T-helper 2 cell treated with Interferon-gamma antibody and Interleukin-4, amounts not matched to agents 5 μg/mL and 100 μg/mL, for 36 hours (primary cell): ENCODE measurements at places on chromosomes 16 and 17.

DNA sequence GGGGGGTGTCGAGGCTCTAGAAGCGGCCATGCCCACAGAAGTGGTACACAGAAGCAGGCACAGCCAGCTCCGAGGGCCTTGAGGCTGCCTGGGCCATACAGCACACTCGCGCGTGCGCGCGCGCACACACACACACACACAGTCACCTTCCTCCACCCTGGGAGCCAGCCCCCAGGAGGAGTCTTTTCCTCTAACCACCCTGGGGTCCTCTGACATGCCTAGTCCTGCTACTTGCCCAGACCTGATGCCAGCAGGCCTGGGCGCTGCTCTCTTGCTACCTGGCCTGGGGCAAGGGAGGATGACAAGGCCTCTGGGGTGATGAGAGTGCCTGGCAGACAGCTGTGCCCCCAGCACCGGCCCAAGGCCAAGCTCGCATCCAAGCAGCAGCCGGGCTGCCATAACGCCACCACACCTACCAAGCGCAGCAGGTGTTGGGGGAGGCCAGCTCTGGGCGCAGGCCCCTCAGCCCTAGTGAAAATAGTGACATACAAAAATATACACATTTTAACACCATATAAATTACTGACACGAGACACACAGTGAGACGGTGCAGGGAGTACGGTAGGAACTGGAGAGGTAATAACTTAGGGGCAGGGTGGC lies 41.1 kb downstream of the TSC2 start:
- DNase-seq = no peak

GRCh38 chr17:64236827-64237403 lies 26.1 kb downstream of the TEX2 start:
- no peak for DNase-seq

- DNase-seq = no peak
These were observed 84.9 kb upstream of the SDK2 start for GRCh38 chr17:73729101-73729500.

DNA sequence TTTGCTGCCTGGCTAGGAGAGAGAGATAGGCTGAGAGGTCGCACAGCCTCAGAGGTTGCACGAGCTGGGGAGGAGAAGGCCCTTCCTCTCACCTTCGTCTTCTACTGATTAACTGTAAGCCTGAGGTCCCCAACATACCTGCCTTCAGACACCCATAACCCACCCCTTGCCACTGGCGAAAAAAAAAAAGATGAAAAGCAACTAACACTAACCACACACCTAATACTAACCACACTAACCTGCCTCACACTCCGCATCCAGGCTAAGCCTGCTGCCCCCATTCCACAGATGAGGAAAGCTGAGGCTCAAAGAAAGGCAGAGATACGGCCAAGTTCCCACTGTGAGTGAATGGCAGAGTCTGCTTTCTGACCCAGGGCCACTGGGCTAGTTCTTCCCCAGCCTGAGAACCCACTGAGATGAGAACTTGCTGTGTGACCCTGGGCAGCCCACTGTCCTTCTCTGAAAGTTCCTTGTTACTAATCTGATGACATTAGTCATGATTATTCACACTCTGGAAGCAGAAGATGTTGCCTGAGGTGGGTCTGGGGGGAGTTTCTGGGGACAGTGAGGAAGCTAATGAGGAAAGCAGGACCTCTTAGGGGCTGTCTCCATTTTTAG lies 4.6 kb downstream of the IL21R start:
- DNase-seq = no peak

DNA sequence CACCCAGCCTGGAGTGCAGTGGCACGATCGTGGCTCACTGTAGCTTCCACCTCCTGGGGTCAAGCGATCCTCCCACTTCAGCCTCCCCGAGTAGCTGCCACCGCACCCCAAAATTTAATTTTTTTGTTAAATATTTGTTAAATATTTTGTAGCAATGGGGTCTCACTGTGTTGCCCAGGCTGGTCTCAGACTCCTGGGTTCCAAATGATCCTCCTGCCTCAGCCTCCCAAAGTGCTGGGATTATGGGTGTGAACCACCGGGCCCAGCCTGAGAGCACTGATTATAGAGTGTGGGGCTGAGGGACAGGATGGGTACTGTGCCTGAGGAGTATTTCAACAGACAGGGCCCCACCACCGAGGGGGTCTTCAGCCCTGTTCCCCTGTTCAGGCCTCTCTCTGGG lies 35.6 kb downstream of the TPSG1 start:
- no peak for DNase-seq

- no peak for DNase-seq
These were observed 18.6 kb downstream of the MAP2K6 start for GRCh38 chr17:69433093-69433492.

GRCh38 chr17:48113201-48113676 lies 5.7 kb downstream of the SNX11 start:
- peak; percentile 26 for DNase-seq

DNA sequence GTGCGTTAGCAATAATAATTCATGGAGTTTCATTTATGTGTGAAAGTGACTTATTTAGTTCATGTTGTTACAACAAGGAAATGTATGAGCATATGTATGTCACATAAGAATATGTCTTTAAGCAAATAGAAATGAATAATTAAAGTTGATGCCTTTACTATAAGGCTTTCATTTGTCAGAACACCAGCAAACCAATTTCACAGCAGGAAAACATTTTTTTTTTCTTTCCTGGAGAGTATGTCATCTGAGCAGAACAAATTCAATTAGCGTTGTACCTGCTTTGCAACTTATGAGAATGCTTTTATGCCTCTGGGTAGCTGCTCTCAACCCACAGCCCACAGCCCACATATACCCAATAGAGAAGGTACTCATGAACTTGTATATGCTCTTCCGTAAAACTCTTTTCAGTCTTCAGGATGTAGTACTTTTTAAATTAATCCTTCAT lies 26.3 kb upstream of the APOH start:
- no peak for DNase-seq

- no peak for DNase-seq
These were observed 1.5 kb upstream of the BAIAP3 start for GRCh38 chr16:1331712-1332617.

- DNase-seq = no peak
These were observed 88.2 kb downstream of the STX8 start for GRCh38 chr17:9487406-9487805.

DNA sequence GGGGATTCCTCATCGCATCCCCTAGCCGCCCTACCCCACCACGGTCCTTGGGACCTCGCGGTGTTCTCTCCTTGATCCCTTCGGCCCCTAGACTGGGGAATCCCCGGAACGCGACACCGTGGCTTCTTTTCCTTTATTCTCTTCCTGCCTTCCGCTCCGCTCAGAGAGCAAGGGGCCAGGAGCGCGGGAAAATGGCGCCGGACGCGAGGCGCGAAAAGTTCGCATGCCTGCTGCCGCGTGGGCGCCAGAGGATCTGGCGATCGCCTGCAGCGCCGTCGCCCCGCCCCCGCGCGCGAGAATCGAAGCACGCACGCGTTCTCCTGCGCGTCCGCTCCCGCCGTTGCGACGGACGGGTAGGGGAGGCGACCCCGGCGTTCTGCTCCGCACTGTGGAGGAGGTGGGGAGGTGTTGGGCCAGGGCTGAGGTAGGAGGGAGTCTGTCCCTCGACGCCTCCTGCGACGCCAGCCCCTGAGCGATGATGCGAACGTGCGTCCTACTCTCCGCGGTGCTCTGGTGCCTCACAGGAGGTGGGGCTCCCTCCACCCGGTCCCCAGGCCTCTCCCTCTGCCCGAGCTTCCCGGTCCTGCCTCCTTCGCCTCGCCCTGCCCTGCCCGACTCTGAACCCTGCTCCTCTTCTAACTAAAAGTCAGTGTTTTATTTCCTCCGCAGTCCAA lies at the start of gene ZPBP2:
Gene ZPBP2, plus strand, starts transcription at position 323 of the 674 bp plus-strand sequence. Its CDS starts 153 bp downstream, at position 476.
- DNase-seq = peak; percentile 25

GRCh38 chr16:58425756-58426494 lies 33.7 kb downstream of the GINS3 start:
- peak; percentile 32 for DNase-seq

DNA sequence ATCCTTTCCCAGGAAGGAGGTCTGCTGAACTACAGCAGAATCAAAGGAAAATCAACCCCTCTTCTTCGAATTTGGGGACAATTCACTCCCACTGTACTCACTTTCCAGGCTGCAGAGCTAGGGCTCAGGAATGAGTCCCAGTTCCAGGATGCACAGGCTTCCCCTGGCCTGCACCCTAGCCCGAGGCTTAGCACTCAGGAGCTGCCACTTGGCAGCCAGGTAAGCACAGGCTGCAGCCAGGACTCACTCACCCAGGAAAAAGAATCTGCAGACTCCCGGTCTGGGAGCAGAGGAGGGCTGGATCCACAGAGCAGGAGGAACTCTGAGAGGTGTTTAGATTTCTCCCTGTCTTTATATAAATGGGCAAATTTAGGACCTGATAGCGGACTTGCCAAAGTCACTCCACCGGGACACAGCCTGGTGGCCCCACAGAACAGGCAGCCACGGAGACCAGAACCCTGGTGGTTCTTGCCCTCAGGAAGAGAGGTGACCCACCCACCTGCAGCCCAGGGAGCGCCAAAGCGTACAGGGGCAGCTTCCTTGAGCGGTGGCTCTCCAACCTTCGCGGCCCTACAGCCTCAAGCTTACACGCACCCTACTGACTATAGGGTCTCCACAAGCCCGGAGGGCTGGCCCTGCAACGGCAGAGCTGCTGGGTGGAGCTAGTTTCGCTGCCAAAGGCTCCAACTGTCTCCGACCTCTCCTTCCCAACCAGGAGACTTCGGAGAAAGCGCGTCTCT lies 4.8 kb downstream of the CBLN1 start:
- no peak for DNase-seq

DNA sequence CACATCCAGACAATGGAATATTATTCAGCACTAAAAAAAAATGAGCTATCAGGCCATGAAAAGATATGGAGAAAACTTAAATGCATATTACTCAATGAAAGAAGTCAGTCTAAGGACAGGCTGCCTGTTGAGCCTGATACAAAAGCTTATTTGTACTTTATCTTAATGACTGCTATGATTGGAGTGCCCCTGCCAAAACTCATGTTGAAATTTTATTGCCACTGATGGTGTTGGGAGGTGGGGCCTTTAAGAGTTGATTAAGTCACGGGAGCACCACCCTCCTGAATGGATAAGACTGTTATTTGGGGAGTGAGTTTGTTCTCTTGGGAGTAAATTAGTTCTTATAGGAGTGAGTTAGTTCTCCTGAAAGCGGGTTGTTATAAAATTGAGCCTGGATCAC lies 9.9 kb downstream of the C17orf67 start:
- no peak for DNase-seq

DNA sequence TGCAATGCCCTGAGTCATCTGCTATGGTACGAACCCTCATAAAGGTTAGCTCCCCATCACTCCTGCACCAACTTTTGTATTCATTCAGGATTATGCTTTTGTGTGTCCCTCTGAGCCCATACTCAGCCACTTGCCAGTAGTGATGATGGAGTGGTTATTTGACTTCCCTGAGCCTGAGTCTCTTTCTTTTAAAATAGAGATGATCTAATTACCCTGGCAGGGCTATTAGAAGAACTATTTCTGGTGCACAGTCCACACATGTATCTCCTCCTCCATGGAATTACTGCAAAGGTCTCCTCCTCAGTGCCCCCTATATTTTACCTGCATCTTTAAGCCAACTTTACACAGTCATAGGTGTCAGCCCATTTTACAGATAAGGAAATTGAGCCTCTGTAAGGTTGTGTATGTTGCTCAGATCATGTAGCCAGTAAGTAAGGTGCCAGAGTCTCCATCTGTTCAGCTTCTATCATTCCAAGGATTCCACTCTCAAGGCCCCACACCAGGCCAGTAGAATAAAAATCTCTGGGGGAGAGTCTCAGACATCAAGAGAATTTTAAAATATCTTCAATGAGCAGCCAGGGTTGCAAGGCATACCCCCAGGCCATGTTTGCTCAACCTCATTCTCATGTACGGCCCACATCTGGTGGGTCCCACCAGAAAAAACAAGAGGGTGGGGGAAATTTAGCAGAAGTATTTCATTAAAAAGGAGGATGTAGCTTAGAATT lies 333.7 kb upstream of the HSBP1 start:
- no peak for DNase-seq

GRCh38 chr16:3880623-3881498 lies at the start of gene CREBBP:
CREBBP (minus strand) TSS chr16:3880713; CDS start chr16:3879916, 797 bp downstream.
- DNase-seq = peak; percentile 88

GRCh38 chr16:68936736-68937631 lies 93.7 kb downstream of the TANGO6 start:
- no peak for DNase-seq

DNA sequence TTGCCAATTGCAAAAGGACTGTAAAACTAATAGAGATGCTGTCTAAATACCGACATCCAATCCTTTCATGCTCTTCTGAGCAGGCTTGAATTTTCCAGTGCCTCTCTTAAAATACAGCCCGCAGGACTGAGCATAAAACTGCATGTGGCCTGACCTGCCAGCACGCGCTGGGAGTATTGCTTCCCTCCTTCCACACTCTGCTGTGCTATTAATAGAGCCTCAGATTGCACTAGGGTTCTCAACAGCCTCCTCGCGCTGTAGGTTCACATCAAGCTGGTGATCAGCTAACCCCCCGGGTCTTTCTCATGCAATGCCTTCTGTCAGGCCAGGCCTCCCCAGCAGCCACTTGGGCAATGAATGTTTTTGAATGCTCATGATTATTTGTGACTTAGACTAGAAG lies 14.2 kb upstream of the MSI2 start:
- no peak for DNase-seq

DNA sequence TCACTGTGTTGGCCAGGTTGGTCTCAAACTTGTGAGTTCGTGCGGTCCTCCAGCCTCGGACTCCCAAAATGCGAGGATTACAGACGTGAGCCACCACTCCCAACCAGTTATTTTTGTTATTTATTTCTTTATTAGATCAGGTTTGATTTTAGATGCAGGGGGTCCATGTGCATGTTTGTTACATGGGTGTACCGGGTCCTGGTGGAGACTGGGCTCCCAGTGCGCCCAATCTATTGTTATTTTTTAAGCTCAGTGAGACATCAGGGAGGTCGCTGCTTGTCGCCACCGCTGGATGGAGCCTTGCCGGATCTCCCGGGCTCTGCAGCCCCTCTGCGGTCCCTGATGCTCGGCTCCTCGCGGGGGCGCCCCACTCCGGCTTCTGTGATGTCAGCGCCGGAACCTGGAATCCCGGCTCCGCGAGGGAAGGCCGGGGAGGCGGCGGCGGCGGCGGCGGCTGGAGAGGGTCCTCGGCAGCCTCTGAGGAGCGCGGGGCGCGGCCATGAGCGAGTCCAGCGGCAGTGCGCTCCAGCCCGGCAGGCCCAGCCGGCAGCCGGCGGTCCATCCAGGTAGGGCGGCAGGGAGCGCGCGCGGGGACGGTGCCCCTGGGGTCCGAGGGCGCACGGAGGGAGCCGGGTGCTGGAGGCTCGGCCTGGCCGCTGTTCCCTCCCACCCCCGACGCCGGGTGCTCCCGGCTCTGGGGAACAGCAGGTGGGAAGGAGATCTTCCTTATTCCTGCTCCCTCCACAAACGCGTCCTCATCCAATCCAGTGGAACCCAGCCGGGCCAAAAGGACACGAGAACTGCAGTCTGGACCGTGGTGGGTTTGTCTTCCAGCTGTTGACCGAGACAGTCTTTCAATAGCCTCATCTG lies at the start of gene TMC7:
Gene TMC7, plus strand, starts transcription at position 370 of the 870 bp plus-strand sequence. Its CDS starts 130 bp downstream, at position 500.
- DNase-seq = no peak

- DNase-seq = no peak
These were observed 476.2 kb downstream of the HAPSTR1 start for GRCh38 chr16:9567666-9568065.

- peak; percentile 35 for DNase-seq
These were observed 1.8 kb upstream of the EXOSC6 start for GRCh38 chr16:70253291-70254106.
